ENCODE measurements at places on chromosomes 2 and 18.

DNA sequence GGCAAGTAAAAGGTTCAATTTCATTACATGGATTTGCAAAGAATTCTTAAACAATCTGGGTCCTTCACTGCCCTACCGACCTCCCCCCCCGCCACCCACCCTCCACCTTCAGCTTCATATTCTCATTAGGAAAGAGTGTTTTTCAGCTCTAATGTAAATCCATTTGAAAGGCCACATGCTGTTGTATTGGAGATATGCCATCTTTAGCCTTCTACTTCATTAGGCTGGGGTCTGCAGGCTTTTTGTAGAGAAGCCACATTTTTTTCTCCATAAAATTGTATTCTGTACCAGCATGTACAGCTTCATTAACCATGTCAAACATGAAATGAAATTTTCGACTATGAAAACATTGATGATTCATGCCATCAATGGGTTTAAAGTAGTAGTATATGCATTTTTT is 42.8 kb upstream of the THUMPD2 start:
- DNase-seq: no peak

GRCh38 chr2:102599486-102599885 is 19.9 kb upstream of the SLC9A2 start:
- DNase-seq: no peak

DNA sequence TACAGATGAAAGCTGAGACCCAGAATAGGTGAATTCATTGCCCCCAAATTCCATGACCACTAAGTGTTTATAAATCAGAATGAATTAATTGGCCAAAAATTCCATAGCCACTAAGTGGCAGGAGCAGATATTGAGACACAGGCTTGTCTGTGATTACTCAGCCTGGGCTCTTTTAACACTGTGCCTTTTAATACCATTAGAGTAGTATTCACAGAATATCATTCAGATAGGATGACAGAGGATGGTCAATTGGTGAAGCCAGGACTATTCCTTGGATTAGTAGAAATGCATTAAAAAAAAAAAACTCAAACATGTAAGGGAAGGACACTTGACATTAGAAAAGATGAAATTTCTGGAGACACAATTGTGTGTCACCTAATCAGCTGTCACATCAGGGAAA is 698.6 kb downstream of the DCC start:
- no peak for DNase-seq

DNA sequence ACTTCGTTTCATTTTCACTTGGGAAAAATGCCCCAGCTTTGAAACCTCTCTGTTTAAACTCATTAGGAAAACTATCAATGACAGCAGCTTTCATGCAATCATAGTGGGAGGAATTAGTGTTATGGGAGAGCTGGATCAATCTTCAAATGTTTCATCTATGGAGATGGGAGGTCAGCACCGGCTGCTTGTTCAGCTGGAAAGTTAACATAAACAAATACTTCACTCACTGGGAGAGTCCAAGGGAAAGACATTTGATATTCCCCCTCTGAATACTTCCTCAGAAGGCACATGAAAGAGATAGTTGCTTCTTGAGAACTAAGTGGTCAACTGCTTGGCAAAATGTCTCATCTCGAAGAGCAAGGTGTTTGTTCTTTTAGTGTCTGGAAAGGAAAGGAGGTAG is 7.3 kb downstream of the LYPD1 start:
- DNase-seq: no peak

DNA sequence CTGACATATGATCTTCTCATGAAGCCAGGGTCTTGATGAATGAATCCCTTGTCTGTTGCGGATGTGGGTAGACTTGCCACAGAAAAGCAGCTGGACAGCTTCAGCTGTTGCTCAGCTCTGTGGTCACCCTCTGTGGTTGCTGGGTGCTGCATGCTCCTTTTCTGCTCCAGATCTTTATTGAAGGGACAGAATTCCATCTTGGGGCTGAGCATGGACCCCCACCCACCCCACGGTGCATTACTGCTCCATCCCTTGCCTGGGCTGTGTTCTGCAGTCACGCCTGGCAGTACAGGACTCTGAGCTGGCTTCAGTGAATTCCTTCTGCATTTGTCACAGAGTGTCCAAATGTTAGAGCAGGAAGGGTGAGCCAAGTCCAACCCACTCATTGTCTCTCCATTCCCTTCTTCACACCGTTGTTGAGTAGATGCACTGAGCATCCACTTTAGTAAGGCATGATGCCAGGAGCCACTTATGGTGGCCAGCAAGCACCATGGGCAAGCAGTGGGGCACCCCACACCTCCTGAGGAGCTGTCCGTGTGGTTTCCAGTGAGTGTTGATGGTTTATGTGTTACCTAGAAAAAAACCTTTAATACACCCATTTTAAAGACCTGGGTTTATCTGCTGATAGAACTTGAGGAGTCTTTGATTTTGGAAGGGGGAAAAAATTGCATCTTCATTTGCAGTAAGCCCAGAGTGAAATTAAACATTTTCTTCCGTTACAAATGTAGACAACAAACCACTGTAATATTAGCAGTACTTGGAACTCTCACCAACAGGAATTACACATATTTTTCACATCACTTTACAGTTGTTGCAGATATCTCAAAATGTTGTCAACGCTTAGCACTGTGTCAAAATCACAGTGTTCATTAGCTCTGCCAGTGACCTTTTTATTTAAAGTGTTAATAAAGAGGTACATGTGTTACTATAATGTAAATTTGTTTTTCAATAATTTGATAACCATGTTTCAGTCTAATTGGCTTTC is 14.7 kb upstream of the ITGB6 start:
- DNase-seq: no peak

DNA sequence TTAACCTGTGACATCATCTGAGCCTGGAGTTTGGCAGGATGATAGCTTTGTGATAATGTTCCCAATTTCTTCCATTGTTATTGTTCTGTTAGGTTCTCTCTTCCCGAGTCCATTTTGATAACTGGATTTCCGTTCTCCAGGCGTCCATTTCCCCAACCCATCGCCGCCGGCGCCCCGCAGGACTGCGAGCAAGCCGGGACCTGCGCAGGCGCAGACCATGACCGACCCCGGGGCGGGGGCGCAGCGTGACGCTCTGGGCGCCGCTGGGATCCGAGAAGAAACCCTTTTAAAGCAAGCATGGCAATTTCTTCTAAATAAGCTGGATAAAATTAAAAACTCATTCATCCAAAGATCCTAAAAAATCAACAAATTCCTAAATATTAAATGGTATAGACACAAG is at the start of gene SLC25A52:
SLC25A52 (minus strand) TSS at position 186 of the 400 bp plus-strand sequence. CDS start 219 bp downstream, outside the sequence.
- no peak for DNase-seq

DNA sequence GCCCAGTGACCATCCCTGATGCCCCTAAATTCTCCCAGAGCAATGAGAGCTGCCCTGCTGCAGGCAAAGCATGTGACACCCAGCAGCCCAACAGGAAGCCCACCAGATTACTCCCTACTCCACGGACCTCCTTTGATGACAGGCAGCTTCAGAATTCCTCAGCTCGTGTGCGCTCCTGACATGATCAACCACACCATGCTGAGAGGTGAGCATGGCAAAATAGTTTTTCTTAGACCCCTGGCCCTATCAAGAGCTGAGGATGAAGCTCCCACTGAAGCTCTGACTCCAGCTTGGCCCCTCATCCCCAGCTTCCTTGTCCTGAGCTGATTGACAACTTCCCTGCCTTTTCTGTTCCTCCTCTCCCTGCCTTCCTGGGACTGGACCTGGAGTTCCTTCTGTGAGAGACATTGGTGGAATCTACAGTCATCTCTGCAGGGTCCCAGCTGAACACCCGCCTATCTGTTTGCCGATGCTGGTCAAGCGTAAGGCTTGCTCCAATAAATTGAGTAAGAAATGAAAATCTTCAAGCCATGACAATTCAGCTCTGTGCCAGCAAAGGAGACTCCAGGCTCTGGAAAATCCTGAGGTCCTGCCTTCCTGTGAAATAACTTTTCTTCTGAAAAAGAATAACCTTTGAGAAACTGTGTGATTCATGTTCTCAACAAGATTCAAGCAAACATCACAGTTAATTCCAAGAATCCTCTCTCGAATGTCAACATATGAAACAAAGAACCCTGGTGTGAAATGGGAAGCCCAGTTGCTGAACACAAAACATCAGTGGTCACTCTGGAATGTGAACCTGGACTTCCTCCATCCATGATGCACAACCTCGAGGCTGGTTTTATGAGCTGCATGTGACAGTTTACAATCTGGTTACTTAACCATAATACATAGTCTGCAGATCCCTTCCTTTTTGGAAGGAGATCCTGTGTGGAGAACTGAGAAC is 201.1 kb downstream of the SPP2 start:
- DNase-seq: no peak

DNA sequence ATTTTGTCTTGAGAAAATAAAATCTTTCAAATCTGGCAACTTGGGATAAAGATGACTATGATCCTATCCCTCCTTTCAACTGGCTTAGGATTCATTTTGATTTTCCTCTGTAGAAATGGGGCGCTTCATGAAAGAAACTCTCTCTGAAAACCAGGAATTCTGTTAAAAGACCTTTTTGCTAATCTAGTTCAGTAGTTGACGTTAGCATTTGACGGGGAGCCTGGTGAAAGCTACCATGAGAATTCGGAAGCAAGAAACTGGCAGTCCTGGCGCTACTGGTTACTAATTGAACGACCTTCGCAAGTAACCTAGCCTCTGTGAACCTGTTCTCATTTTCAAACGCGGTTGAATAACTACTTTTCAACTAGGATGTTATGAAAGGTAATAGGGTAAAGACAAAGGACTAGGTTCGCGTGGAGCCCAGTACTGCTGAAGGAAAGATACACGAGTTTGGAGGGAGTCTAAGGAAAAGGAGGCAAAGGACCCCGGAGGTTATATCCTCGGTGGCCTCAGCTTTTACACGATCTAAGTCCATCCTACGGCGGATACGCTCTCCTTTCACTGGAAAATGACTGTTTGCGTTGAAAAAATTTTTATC is 604 bp upstream of the STK11IP start:
- no peak for DNase-seq

DNA sequence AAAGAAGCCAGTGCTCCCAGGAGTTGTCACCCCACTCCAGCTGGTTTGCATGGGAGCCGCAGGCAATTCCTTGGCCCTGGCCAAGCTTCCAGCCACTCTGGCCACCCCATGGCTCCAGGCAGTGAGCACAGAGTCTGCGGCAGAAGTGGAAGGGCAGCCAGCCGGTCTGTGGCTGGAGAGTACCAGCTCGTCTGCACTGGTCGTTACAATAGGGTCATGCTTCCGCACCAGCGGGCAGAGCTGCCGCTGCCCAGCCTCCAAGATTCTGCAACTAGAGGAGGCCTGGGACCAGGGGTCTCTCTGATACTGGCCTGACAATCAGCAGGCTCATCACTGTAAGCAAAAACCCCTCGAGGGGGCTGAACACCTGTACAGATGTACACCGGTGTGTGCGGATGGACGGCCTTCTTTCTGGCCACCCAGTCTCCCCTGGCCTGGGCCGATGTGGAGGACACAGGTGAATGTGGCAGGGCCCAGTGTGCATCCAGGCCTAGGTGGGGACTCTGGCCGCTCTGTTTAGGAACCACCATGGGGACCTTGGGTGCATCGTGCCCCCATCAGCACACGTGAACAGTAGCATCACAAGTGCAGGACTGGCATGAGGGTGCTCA is 51.9 kb upstream of the ODC1 start:
- DNase-seq: no peak

GRCh38 chr18:57035590-57035989 is 111.3 kb upstream of the BOD1L2 start:
- no peak for DNase-seq

DNA sequence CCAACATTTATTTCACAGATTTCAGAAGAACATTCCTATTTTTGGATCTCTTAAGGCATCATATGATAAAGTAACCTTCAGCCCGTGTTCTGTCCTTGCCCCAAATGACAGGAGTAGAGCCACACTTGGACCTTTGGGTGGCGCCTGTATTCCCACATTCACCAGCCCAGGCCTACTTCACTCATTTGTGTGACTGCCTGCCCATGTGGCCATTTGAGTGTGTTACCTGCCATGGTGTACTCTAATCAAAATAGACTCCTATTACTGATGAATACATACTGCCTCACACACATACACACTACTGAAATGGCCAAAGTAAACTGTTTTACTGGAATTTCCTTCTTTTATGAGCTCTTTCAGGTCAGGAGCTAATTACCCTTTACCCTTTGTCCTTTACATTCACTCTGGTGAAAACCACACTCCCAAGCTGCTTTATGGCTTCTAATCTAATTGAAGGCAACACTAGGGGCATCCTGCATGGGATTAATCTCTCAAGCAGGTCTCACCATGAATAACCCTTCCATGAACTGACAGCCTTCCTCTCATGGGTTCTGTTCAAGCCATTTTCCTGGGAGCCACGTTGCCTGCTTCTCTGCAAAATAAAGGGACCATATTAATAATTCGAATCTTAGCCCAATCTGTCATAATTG is 271.0 kb upstream of the GALNT5 start:
- DNase-seq: no peak

- no peak for DNase-seq
These were observed 171.4 kb downstream of the SETBP1 start for GRCh38 chr18:44851856-44852621.

- no peak for DNase-seq
These were observed 291.2 kb upstream of the DDX18 start for GRCh38 chr2:117523267-117523666.

GRCh38 chr2:206011795-206012194 is 74.2 kb downstream of the INO80D start:
- no peak for DNase-seq

DNA sequence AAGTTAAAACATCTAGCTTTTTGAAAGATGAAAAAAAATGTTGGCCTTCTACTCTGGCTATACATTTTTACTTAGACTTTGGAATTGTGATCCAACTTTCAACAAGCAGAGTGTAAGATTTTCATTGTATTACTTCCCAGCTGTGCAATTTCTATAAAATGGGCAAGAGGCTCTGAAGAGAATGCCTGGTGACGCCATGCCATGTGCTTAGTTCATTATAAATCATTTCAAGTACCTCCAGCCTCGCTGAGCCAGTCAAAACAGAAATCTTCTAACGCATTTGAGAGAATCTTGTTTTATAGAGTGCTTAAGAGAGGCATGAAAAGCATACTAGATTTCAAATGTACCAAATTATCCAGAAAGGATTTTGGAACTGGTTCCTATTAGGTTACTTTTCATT is 10.1 kb upstream of the STK17B start:
- DNase-seq: no peak

GRCh38 chr2:38260972-38261371 is 116.1 kb downstream of the ATL2 start:
- DNase-seq: no peak

DNA sequence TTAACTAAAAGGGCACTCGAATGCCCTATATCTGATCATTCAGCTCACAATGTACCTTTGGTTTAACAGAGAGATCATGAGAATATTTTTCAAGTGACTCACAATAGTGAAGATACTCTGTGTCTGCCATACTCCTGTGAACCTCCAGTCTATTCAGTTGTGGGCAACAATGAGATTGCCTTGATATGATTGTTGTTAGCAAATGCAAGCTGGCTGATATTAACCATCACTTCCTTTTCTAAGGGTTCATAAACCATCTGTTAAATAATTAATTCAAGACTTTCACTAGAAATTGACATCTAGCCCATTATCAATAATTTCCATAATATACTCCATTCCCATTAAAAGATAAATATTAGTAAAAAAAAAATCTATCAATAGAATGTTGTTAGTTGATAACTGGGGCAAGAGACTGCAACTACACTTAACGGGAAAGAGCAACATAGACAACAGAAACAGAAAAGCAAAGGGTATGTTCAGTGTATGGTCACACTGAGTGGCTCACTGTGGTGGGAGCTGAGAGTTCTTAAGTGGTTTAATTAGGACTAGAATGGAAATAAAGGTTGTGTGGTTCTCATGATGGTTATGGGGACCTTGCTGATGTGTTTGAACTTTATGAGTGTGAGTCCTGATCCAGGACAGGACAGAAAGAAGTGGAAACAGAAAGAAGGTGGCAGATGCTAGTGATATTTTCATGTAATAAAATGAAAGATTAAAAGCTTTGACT is 11.9 kb downstream of the IL18RAP start:
- no peak for DNase-seq

All from stimulated activated CD4-positive, alpha-beta T cell treated with anti-CD3 and anti-CD28 coated beads, Interleukin-12 subunit alpha, Interleukin-12 subunit beta, amount 100 ng/mL, for 48 hours (primary cell).